Hematopoietic multipotent progenitor cell treated with erythropoietin and hydrocortisone succinate and interleukin-3 and kit ligand, for 17 days (in vitro differentiated cells): ENCODE measurements at places on chromosomes 4 and X.

- DNase-seq, result no peak
Observed at GRCh38 chr4:11428899-11429698, 405 bp upstream of the HS3ST1 start.

- no peak for DNase-seq
Observed at GRCh38 chrX:28625223-28625622, 38.0 kb downstream of the IL1RAPL1 start.

DNA sequence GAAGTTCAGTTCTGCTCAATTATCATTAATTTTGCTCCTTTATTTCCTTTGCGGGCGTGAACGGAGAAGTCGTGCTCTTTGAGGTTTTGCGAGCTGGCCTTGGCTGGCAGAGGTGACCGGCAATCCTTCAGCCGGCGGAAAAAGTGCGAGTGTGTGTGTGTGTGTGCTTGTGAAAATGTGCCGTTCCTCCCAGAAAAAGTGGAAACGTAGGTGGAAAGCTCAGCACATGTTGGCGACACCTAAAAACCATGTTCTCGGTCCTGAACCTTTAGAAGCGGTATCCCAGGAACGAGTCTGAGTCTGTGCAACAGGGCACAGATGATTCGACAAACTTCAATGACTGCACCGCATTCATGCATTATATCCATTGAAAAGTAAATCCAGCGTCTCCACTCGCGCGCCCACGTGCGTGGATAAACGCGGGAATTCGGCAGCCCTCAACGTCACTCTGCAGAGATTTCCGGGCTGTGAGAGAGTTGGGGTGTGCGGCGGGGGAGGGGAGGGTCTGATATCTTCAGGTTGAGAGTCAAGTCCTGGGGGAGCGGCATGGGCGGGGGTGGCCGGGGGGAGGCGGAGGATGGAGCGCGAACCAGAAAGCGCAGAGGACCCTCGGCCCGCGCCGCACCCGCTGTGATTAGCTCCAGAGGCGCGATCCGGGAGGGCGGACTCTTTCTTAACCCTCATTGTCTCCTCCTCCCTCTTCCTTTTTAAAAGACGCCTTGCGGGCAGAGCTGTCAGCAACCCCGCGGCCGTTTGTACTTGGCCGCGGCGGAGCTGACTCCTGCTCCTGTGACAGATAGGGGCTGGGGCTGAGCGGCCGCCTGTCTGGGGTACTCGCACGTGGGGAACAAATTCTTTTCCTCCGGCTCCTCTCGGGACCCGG lies at the start of gene SHISA3:
Gene SHISA3, plus strand, starts transcription at position 737 of the 883 bp plus-strand sequence. CDS start 569 bp downstream, outside the sequence.
- DNase-seq, result no peak

DNA sequence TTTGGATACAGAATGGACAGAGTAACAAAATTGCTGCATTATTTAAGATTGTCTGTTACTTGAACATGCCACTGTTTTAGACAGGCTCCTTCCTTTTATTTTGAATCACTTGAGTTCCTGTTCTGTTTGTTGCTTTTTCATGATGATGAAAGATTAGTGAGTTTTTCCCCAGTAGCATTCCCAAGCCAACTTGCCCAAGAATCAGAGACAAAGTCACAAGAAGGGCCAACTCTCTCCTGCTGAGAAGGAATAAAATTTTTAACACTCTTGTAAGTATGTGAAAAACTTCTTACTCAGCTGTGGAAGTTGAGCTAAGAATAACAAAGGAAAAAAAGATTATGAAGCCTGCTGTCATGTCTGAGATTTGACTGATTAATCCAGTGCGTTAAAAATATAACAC lies 104.2 kb downstream of the KLHL8 start:
- no peak for DNase-seq

- no peak for DNase-seq
Observed at GRCh38 chr4:75968084-75968483, 22.7 kb downstream of the SDAD1 start.

DNA sequence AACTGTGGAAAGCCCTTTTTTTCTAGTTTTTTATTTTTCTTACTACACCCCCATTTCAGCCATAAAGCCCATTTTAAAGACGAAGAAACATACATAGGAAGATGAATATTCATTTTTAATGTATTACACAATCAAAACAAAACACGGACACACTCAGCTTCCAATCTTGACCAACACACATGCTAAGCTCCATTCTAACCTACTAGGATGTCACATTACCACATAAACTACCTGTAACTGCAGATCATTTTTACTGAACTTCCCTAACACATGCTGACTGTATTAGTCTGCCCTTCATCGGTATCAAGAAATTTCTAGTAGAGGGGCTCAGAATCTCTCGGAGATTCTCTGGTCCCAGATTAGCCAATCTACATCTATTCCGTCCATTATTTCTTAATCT lies 1.8 kb downstream of the CCNI start:
- DNase-seq, result peak; percentile 46

DNA sequence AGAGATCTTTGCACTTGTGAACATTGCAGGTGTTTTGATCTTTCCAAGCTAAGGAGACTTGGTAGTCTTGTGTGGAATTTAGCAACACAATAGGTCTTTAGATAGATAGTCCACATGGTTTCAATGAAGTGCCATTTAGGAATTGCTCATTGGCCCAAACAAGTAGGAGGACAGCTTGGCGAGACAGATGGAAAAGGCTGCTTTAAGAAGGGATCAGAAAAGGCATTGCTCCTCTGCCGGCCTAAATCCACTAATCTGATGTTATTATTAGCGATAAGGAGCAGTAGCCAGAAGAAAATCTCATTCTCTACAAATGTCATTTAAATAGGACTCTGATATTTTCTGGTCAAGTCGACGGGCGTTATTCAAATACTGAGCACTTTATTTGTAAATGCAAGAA lies 99.7 kb downstream of the AFF2 start:
- DNase-seq, result no peak

DNA sequence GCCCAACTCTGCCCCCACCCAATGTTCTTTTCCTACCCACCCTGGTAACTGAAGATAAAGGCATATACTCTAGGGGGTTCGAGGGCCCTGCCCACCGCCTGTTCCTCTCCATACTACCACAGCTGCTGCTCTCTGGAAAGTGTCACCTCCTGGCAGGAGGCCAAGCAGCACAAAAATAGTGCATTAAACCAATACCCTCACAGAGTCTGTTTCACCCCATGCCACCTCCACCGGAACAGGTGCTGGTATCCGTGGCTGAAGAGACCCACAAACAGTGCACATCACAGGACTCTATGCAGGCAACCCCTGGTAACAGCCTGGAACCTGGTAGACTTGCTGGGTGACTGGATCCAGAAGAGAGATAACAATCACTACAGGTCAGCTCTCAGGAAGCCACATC lies 85.1 kb upstream of the CTSO start:
- no peak for DNase-seq

DNA sequence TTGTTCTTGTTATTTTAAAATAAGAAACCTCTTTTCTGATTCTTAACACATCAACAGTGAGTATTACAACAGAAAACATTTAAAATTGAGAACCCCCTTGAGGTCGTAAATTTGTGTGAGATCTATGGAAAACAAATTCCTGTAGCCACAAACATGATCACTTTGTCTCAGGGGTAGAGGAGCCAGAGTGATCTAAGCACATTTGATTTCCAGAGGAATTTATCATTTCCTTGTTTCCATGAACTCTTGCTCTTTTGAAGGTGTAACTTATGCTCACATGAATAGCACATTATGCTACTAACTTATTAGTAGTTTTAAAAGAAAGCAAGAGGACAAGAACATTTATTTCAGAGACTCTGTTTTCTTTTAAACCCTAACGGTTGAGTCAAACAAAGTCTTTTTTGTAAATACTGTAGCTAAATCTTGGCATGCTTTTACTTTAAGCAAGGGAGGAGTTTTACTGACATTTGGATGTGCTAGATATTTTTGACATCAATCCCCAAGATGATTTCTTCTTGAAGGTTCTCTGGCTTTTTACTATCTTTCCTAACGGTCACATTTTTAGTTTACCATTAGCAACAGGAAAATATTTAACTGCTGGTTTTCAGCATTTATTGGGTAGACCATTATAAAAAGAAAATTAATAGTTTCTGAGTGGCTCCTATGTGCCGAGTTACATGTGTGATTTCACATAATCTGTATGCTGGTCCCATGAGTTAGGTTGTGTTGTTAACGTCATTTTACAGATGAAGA lies 27.9 kb upstream of the ZCCHC12 start:
- no peak for DNase-seq

- DNase-seq, result no peak
Observed at GRCh38 chr4:182421753-182422152, 178.6 kb downstream of the TENM3 start.

DNA sequence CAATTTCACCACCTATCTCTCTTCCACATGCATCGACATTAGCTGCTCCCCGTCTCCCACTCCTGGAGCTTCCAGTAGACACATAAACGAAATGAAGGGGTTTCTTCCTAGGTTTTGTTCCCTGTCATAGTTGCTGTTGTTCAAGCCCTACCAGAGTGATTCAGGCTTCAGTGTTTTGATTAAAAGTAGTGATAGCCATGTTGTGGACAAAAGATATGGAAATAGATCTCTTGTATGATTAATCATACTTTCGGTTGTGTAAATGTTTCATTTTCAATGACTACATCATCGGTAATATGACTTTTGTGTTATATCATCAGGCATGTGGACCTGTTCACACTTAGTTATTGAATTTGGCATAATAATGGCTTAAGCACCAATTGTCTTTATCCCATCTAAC lies 96.5 kb upstream of the KLF3 start:
- DNase-seq, result no peak

- no peak for DNase-seq
Observed at GRCh38 chr4:6500481-6501140, 28.2 kb upstream of the PPP2R2C start.

DNA sequence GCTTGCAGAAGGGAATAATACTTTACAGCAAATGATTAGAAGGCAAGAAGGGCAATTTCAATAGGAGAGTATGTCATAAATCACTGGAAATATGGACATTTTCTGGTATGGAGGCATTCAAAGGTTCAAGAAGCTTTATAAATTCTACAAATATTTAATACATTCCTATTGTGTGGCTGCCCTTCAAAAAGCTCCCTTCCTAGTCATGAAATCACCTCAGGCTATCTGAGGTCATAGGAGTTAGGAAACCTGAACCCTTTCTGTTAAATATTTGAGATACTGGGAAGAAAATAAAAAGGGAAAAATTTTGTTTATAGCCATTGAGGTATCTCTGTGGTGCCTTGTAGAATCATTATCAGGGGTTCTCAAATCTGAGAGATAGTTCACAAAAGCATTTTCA lies 316.8 kb upstream of the EMCN start:
- no peak for DNase-seq

GRCh38 chrX:17511556-17511955 lies 136.6 kb downstream of the NHS start:
- DNase-seq, result no peak

DNA sequence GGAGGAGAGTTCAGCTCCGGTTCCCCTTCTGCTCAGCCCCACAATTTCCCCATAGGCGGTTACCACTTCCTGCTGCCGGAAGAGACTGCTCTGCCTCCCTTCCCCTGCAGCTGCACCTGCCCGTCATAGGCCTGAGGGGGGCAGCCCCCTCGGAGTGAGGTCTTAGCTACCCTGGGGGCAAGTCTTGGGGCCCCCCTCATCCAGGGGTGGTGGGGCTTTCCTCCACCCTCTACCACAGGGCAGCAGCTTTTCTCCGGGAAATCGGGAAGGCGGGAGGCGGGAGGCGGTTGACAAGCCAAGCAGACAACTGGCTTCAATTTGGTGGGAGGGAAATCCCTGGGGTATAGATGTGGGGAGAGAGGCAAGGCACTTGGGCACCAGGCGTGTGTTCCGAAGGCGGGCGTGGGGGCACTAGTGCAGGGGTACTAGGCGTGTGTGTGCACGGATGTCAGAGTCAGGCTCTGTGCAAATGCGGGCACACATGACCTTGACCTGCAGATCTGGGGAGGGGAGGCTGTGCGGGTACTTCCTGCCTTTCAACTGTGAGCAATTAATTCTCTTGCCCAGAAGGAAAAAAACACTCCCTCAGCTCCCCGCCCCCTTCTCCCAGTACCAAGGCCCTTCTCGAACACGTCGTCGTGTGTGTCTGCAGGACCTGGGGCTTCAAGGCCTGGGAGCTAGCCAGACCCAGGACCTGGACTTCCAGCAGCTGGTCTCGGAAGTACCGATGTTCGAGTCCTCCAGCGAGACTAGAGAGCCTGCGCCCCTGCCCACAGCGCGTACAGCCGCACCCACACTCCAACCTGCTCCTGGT lies 1.0 kb upstream of the ARHGAP4 start:
- no peak for DNase-seq

- no peak for DNase-seq
Observed at GRCh38 chr4:52711272-52711671, 40.0 kb downstream of the ERVMER34-1 start.

DNA sequence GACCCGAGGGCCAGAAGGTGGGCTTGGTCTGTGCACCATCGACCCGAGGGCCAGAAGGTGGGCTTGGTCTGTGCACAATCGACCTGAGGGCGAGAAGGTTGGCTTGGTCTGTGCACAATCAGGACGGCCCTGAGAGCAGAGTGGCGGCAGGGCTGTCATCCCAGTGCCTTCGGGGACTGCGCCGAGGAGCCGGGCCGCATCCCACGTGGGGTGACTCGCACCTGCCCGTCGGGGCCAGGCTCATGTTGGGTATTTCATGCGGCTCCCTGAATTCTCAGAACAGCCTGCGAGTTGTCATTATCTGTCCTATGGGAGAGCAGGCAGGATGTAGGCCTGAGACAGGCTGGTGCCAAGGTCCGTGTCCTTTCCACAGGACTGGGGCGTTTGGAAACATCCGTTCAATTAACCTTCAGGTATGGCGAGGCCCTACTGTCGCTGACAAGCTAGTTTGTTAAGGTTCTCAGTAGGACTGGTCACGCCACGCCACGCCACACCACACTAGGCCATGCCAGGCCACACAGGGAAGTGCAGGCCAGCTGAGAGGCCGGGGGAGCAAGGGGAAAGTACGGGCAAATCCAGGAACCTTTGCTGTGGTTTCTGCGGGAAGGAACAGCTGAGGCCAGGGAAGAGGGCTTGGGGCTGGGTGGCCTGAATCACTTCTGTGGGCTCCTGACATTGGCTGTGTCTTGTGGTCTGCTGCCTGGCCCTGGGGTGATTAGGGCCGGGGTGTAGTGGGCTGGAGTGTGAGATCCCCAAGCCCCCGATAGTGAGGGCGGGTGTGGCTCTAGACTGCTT lies 182.9 kb downstream of the AFAP1 start:
- DNase-seq, result no peak

DNA sequence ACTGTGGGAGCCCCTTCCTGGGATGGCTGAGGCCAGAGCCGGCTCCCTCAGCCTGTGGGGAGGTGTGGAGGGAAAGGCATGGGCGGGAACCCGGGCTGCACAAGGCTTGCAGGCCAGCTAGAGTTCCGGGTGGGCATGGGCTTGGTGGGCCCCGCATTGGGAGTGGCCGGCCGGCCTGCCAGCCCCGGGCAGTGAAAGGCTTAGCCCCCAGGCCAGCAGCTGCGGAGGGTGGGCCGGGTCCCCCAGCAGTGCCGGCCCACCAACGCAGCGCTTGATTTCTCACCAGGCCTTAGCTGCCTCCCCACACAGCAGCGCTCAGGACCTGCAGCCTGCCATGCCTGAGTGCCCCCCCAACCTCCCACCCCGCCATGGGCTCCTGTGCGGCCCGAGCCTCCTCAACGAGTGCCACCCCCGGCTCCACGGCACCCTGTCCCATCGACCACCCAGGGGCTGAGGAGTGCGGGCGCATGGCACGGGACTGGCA lies 78.0 kb downstream of the COX7B2 start:
- no peak for DNase-seq
